KG1 (cell line): ENCODE measurements at places on chromosomes 6 and 20.

GRCh38 chr20:2822073-2822472, 5.9 kb downstream of the TMEM239 start:
- DNase-seq, result no peak

- DNase-seq, result no peak
Measured at GRCh38 chr6:68911811-68912210, 276.7 kb downstream of the ADGRB3 start.

DNA sequence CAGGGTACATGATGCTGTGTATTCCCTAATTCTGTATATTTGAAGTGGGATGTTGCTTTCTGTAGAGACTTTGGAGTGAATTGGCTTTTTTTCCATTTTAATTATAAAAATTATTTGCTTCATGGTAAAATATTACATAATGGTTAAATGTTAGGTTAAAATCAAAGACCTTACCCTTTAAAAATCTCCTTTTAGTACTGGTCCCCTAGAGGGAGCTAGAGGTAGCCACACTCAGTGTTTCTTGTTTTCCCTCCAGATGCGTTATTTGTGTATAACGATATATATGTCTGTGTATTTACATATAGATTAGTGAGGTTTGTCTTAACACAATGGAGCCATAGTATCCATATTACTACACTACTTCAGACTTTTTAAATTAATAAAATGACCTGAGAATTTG, 146.7 kb downstream of the PLCB4 start:
- DNase-seq, result no peak

- DNase-seq, result no peak
Measured at GRCh38 chr20:4894409-4894808, 106.9 kb downstream of the SLC23A2 start.

- DNase-seq, result no peak
Measured at GRCh38 chr20:36881888-36882287, 6.0 kb downstream of the TLDC2 start.

GRCh38 chr6:34152042-34152524, 6.2 kb upstream of the GRM4 start:
- DNase-seq, result no peak

- DNase-seq, result no peak
Measured at GRCh38 chr20:11797156-11797555, 120.5 kb upstream of the BTBD3 start.

DNA sequence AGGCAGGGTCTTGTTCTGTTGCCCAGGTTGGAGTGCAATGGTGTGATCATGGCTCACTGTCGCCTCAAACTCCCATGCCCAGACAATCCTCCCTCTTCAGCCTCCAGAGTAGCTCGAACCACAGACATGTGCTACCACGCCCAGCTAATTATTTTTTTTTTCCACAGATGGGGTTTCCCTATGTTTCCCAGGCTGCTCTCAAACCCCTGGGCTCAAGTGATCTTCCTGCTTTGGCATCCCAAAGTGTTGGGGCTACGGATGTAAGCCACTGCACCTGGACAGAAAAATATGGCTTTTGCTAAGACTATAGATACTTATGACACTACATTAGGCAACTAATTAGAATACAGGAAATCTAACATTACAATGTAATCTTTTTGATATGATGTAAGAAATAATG, 17.9 kb downstream of the RNF24 start:
- DNase-seq, result no peak
